ENCODE measurements at places on chromosomes 4 and X.

- no peak for DNase-seq
Measured at GRCh38 chrX:63349307-63349706, 1.8 kb downstream of the SPIN4 start.

DNA sequence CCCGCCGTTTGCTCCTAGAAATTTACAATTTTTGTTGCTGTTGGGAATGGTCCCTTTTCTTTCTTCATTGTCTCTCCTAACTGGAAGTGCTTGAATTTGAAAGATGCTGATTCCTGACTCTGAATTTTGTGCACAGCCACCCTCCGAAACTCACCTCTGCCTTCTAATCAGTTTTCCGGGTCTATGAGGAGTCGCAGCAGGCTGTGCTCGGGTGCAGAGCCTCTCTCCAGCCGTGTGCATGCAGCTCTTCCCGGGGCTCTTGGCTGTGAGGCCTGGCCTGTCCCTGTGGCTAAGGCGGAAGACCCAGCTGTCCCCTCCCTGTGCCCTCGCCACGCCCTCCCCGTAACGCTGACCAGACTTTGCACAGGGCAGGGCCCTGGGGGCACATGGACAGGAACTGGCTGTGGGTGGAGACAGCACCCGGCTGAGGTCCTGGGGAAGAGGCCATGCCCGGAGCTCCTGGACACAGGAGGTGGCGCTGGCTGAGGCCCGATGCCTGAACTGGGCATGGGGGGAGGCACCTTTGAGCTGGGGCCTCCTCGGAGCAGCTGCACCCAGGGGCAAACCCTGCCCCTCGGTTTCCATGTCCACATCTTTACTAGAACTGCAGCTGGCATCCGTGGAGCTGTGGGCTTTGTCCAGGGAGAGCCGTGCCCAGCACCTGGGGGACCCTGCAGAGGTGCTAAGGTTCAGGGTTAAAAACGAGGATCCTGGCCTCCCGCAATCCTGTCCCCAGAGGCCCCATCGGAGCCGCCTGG lies 32.6 kb upstream of the SPON2 start:
- DNase-seq: no peak

GRCh38 chrX:3371163-3371562 lies 24.7 kb upstream of the MXRA5 start:
- no peak for DNase-seq

DNA sequence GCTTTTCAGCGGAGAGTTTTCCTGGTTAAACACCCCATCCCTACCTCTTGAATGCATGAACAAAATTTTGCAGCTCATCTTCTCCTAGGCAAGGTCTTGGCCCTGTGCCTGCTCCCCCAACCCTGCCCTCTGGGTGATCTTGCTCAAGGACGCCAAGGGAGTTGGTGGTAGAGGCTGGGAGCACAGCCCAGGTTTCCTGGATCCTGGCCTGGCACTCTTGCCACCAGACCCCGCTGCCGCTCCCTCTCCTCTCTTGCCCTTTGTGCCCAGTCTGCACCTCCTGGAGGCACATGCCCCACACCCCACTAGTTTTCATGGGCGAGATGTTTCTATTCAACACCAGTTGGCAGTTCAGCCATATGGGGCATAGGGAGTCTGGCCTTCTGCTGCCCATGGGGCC lies 37.3 kb downstream of the TSC22D3 start:
- DNase-seq: no peak

Data from stimulated activated CD8-positive, alpha-beta memory T cell treated with anti-CD3 and anti-CD28 coated beads, Interleukin-2, amount 100 ng/mL, for 1 hour (primary cell).